ENCODE measurements at places on chromosomes 4 and X. TPM values are rescaled to one million over a fixed set of nuclear protein-coding genes. Genes with fewer than 3 reads are reported as not detected.

The EFHC2 gene
- 0.85 TPM for total RNA-seq

The EDNRA gene
- total RNA-seq: 26.6 TPM

The VSIG4 gene
- 131 TPM for total RNA-seq

DNA sequence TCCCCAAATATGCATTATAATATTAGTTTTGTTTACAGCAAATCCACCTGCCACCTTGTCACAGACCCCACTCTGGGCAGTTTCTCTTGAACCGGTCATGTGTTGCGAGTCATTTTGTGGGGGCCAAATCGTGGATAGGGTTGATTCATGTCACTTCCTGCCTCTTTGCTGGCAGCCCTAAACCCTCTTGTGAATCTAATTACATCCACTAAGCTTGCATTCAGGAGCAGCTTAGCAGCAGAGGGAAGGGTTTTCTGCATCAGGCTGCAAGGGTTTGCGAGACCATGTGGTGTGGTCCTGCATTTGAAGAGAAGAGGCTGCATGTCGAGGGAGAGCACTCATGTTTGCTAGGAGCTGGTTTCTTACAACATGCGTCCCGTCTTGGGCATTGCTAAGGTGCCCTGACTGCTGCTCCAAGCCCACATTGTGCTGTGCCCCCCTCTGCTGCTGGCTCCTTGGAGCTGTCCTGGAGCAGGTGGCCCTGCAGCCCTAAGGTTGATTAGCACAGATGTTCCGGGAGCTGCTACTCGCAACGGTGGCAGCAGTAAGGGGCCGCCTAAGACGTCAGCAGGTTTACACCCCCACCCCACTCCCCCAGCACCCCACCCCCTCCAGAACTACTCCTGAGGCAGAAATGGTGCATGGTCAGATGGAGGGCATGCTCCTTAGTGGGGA lies 88.9 kb upstream of the CLDN34 start:
- no peak for DNase-seq

DNA sequence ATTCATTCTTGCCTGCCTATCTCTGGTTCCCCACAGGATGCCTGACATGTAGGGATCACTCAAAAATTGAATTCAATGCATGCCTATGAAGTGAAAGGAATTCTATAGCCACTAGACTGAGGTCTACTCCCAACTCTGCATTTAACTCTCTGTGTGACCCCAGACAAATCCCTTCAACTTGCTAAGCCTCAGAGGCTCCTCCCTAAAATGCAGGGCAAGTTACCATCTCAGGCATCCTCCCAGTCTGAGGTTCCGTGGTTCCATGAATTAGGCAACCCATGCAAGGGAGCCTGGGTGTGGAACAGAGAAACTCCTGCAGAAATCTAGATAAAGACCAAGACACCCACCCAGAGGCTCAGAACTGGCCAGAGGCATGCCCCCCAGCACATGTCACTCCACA lies 6.6 kb downstream of the SRPX start:
- no peak for DNase-seq

Data from left lung (tissue), 14 donors.